SK-MEL-5 (cell line): ENCODE measurements at places on chromosomes 4 and X. TPM values are rescaled to one million over a fixed set of nuclear protein-coding genes. Genes with fewer than 3 reads are reported as not detected.

FGG gene
- 0.45 and 0.75 TPM in 2 replicates for total RNA-seq

SLC10A4 gene
- total RNA-seq, result 0.32 TPM in 1 of 2 replicates, not detected in the other

KCNE5 gene
- 0.08 and 0.29 TPM in 2 replicates for total RNA-seq

CLDN24 gene
- not detected in 2 replicates for total RNA-seq

SAGE1 gene
- 20.4 and 22.8 TPM in 2 replicates for total RNA-seq

SLC38A5 gene
- total RNA-seq, result not detected in 2 replicates

AKAP14 gene
- total RNA-seq, result not detected in 2 replicates

LIMCH1 gene
- total RNA-seq, result 15.8 and 17.2 TPM in 2 replicates

RAB39B gene
- 0.56 and 0.79 TPM in 2 replicates for total RNA-seq

MAGEB18 gene
- 0.08 TPM in 1 of 2 replicates, not detected in the other for total RNA-seq

NPY1R gene
- total RNA-seq, result not detected in 2 replicates

ART3 gene
- total RNA-seq, result 8.5 and 9.7 TPM in 2 replicates

ELF4 gene
- 4.9 and 5.5 TPM in 2 replicates for total RNA-seq

GSX2 gene
- total RNA-seq, result not detected in 2 replicates

CYBB gene
- 0.11 TPM in 2 replicates for total RNA-seq

MAGEA10 gene
- total RNA-seq, result 0.13 TPM in 2 replicates

SORBS2 gene
- 45.8 and 49.8 TPM in 2 replicates for total RNA-seq

HHIP gene
- 0.05 TPM in 1 of 2 replicates, not detected in the other for total RNA-seq

CT83 gene
- 0.83 and 1.8 TPM in 2 replicates for total RNA-seq

DNAAF6 gene
- not detected in 2 replicates for total RNA-seq

PAK3 gene
- 0.03 TPM in 1 of 2 replicates, not detected in the other for total RNA-seq

TAF7L gene
- 1.1 and 3.0 TPM in 2 replicates for total RNA-seq

MAGEB1 gene
- not detected in 2 replicates for total RNA-seq

USP46 gene
- 10.0 and 10.9 TPM in 2 replicates for total RNA-seq

DCAF8L1 gene
- total RNA-seq, result 0.03 TPM in 1 of 2 replicates, not detected in the other

PRDM8 gene
- total RNA-seq, result 0.05 TPM in 2 replicates

RASSF6 gene
- total RNA-seq, result not detected in 2 replicates

GPR119 gene
- total RNA-seq, result not detected in 2 replicates

GAB1 gene
- 11.3 and 12.8 TPM in 2 replicates for total RNA-seq

MAGEB4 gene
- total RNA-seq, result not detected in 2 replicates

SCML2 gene
- 3.4 and 5.8 TPM in 2 replicates for total RNA-seq

RENBP gene
- total RNA-seq, result 12.3 and 13.4 TPM in 2 replicates

SLIT2 gene
- total RNA-seq, result 0.21 and 0.92 TPM in 2 replicates

TIMP1 gene
- total RNA-seq, result 265 and 283 TPM in 2 replicates

AFF2 gene
- 0.05 TPM in 1 of 2 replicates, not detected in the other for total RNA-seq

RBM47 gene
- total RNA-seq, result 7.2 and 7.5 TPM in 2 replicates

ENPEP gene
- total RNA-seq, result not detected in 2 replicates

GRID2 gene
- total RNA-seq, result not detected in 2 replicates

PLXNA3 gene
- not detected in 2 replicates for total RNA-seq

CNGA1 gene
- total RNA-seq, result 0.05 and 0.35 TPM in 2 replicates

SLC9B1 gene
- 1.3 and 3.4 TPM in 2 replicates for total RNA-seq

TBX22 gene
- 0.37 TPM in 1 of 2 replicates, not detected in the other for total RNA-seq

FGD1 gene
- 6.3 and 7.7 TPM in 2 replicates for total RNA-seq

CORIN gene
- total RNA-seq, result 0.03 TPM in 1 of 2 replicates, not detected in the other

RAB28 gene
- 18.7 and 22.0 TPM in 2 replicates for total RNA-seq

ODAM gene
- not detected in 2 replicates for total RNA-seq

AR gene
- total RNA-seq, result 0.21 and 0.67 TPM in 2 replicates

GPR82 gene
- not detected in 2 replicates for total RNA-seq

CSN1S1 gene
- not detected in 2 replicates for total RNA-seq

XAGE1A gene
- 17.0 TPM in 1 of 2 replicates, not detected in the other for total RNA-seq

SPANXB1 gene
- not detected in 2 replicates for total RNA-seq

LDB2 gene
- total RNA-seq, result 0.08 and 0.61 TPM in 2 replicates

TEX13D gene
- 0.45 TPM in 1 of 2 replicates, not detected in the other for total RNA-seq

FMR1NB gene
- total RNA-seq, result not detected in 2 replicates

TLR1 gene
- total RNA-seq, result 5.5 and 6.7 TPM in 2 replicates

ADGRG4 gene
- total RNA-seq, result not detected in 2 replicates

SPIN2A gene
- total RNA-seq, result 0.26 TPM in 1 of 2 replicates, not detected in the other

MXD4 gene
- 9.7 and 10.9 TPM in 2 replicates for total RNA-seq

F8A2 gene
- total RNA-seq, result not detected in 2 replicates
